ENCODE measurements at places on chromosomes 3 and 15. TPM values are rescaled to one million over a fixed set of nuclear protein-coding genes. Genes with fewer than 3 reads are reported as not detected.

- H3K27ac ChIP-seq, result no peak overlapping the region
- no peaks in the 10 kb centered on the region for H3K36me3 ChIP-seq
- H3K27me3 ChIP-seq, result no peaks in the 10 kb centered on the region
- H3K4me3 ChIP-seq, result no peak overlapping the region
- no peak for DNase-seq
These were observed 10.3 kb upstream of the CD47 start for GRCh38 chr3:108100906-108101660.

DNA sequence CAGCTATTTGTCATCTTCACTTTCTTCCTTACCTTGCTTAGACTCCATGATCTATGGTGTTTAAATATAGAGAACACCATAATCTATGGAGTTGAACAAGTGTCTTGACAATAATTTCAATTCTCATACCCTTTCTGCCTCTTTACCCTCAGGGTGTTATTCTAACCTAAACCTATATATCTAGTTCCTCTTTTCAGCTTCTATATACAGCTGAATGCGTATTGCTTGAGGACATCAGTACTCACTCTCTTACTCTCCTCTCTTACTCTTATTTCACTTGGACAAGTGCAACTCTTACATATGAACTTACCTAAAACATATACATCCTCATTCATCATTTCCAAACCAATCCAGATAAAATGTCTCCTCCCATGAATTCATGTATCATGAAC, 187.1 kb downstream of the RAP2B start:
- H3K4me3 ChIP-seq, result no peak overlapping the region
- no peaks in the 10 kb centered on the region for H3K27me3 ChIP-seq
- DNase-seq, result no peak
- H3K36me3 ChIP-seq, result no peaks in the 10 kb centered on the region
- no peak overlapping the region for H3K27ac ChIP-seq

GRCh38 chr3:78895528-78895927, 872.3 kb downstream of the ROBO1 start:
- no peak for DNase-seq
- no peaks in the 10 kb centered on the region for H3K27me3 ChIP-seq
- H3K36me3 ChIP-seq, result no peaks in the 10 kb centered on the region
- no peak overlapping the region for H3K4me3 ChIP-seq
- peaks cover 61% of the 10 kb centered on the region for H3K4me1 ChIP-seq
- peak overlapping the region; percentile 86 for H3K27ac ChIP-seq

- no peaks in the 10 kb centered on the region for H3K36me3 ChIP-seq
- no peaks in the 10 kb centered on the region for H3K4me1 ChIP-seq
- no peak overlapping the region for H3K27ac ChIP-seq
- no peak overlapping the region for H3K4me3 ChIP-seq
- H3K27me3 ChIP-seq, result no peaks in the 10 kb centered on the region
- no peak for DNase-seq
These were observed 124.1 kb downstream of the TJP1 start for GRCh38 chr15:29698030-29698701.

DNA sequence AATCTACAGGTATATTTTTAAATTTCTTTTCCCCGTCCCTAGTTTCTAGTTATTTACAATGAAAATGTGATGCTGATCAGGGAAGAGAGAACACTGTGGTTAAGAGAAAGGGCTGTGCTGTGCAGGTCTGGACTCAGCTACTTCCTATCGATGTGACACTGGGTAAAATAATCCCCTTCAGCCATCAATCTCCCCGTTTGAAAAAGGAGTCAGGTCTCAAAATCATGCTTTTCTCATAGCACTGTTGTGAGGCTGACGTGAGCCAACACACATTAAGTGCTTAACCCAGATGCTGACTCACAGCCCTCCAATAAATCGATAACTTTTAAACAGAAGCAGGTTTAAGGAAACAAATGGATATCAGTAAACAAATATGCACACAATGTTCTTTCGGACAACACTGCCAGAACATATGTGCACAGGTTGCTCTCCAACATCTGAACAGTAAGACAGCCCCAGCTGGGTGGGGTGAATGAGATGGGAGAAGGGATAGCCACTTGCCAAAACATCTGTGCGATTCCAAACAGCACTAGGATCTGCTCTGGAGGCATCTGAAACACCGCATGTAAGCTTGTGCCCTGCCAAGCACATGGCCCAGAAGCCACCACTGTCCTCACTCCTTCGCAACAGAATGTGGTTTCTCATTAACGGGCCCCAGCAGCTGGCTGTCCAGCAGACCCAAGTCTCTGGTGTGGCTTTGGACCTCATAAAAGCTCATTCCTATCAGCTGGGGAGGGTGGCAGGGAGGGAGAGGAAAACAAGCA, 143.2 kb upstream of the PRICKLE2 start:
- no peak overlapping the region for H3K27ac ChIP-seq
- H3K4me3 ChIP-seq, result no peak overlapping the region
- no peaks in the 10 kb centered on the region for H3K4me1 ChIP-seq
- H3K36me3 ChIP-seq, result no peaks in the 10 kb centered on the region
- no peak for DNase-seq

DNA sequence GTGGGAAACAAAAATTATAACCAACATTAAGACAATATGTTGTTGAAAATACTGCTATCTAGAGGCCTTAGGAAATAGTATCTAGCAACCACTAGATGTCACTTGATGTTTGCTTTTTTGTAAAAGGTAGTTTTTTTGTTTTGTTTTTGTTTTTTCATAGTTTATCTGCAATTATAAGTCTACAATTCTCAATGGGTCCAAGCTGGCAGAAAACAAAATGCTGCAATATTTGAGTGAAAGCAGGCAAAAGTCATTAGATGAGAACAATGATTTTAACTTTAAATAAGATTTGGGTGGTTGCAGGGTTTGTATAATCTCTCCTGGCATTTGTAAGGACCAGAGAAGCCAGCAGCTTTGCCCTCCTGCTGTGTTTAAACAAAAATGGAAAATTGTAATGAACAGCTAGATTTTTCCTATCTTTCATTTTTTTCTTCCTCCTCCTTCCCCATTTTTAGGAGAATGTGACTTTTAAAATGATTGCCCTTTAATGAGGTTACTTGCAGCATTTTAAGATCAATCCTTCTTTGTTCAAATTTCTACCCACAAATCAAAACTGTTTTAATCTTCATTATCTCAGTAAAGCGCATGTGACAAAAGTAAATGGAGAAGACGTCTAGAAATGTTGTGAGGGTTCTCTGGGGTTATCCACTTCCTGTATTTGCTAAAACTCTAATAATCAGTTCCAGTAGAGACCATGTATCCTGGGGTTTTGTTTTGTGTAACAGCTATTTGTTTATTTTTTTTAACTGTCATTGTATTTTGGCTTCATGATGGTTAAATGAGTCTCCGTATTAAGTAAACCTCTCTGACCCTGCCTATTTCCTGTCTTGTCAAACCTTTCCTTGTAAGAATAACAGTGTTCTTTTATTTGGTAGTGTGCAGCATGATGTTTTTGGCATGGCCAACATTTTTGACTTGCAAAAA, 27.3 kb downstream of the DUT start:
- H3K4me1 ChIP-seq, result peaks cover 10% of the 10 kb centered on the region
- H3K36me3 ChIP-seq, result no peaks in the 10 kb centered on the region
- H3K27me3 ChIP-seq, result no peaks in the 10 kb centered on the region
- H3K4me3 ChIP-seq, result no peak overlapping the region

- H3K4me1 ChIP-seq, result peaks cover 2% of the 10 kb centered on the region
- no peak for DNase-seq
- H3K4me3 ChIP-seq, result no peak overlapping the region
- no peaks in the 10 kb centered on the region for H3K36me3 ChIP-seq
These were observed 8.8 kb downstream of the CAMK1 start for GRCh38 chr3:9760779-9761505.

KNG1 gene
- not detected for total RNA-seq

PRRT3 gene
- total RNA-seq, result 11.6 TPM

Data from neural progenitor cell (in vitro differentiated cells).